SHP77 treated with DMSO at 0.1 percent for 48 hours (cell line): ENCODE measurements at places on chromosomes 11 and 22.

DNA sequence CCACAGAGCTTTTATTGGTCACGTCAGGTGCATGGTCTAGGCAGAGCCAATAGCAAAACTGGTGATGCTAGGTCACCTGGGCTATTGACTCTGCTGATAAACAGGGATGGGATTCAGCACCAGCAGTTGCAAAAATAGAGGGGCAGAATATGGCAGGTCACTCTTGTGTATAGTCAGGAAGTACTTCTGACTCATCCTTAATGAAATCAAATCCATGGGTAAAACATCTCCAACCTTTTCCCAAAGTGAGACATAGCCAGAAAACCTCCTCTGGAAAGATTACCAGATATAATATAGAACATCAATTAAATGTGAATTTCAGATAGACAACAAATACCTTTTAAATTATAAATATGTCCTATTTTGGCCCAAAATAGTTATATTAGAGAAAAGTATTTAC lies 383.2 kb downstream of the METTL15 start:
- no peak for DNase-seq

DNA sequence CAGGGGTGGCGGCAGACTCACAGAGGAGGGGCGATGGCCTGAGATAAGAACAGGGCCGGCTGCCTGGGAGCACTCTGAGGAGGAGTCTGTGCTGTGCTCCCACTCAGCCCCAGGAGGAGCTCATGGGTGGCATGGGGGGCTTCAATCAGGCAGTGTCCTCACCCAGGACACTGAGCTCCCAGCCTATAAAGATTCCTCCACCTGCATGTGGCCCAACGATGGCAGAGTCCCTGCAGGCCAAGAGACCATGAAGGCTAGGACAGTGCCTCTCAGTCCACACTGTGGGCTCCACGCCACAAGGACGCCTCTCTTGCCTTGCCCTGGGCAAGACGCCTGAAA lies 1.9 kb downstream of the CST6 start:
- DNase-seq: no peak

DNA sequence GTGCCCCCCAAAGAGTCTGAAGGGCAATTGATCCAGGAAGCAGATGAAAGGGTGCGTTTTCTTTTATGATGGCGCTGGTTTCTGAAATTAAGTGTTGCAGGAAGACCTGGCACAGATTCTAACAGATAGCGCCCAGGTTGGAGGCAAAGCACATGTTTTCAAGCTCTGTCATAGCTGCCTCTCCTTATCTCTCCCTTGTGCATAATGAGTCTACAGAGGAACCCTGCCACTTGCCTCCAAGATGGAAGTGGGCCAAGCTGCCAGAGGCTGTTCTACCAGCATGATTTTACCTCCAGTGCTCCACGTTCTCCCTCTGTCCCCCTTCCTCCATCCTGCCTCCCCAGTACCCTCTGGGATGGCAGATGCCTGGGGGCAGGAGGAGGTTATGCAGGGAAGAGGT lies 30.0 kb upstream of the TLCD5 start:
- no peak for DNase-seq

DNA sequence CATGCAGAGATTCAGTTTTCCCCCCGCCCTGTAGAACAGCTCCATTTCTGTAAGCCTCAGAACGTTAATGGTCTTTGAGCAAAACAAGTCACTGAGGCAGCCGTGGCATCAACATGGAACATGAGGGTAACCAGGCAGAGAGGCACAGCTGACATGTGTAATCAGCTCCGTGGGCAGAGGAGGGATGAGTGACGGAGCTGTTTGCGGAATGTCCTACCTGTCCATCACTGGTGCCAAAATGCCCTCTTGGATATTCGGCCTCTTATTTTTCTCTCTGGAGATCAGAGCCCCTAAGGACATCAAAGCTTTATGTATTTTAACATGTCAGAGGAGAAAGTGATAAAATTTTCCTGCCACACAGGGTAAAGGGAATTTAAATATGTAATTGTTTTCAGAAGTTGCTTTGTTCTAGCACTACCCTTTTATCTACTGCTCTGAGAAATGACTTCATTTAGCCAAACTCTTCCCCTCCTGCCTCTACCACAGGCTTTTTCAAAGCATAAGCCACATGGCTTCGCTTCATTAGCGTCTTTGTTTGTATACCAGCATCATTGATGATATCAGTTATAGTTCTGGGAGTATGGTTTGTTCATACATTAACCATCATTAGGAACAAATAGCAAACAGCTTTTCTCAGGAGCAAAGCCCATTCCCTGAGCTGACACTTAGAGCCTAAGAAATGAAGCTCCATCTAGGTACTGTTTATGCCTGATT lies 32.9 kb downstream of the C11orf71 start:
- DNase-seq: no peak

GRCh38 chr11:35486446-35486845 lies 39.0 kb downstream of the PAMR1 start:
- DNase-seq: no peak

DNA sequence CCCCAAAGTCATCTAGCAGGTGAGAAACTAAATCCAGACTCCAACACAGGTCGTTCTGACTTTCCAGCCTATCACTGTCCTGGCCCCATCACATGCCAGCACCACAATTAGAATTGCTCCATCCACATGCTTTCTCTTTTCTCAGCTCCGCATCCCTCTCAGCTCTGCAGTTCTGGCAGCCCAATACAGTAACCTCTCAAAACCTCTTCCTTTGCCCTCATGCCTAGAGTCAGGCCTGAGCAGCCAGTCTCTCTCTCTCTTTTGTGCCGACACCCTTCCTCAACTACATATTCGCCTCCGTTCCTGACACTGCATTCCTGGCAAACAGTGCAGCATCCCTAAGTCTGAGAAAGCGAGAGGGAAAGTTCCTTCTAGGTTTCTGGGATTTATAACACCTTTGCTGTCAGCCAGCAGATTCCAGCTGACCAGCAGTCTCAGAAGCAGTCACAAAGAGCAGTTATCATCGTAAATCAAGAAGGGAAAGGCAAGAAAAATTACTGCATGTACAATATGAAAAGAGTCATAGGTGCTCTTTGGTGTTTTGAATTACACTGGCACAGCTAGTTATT lies 258.0 kb downstream of the FAT3 start:
- peak; percentile 4 for DNase-seq

GRCh38 chr11:75302371-75302770 lies 49.1 kb downstream of the ARRB1 start:
- DNase-seq: no peak

GRCh38 chr22:45441138-45441537 lies 27.6 kb downstream of the RIBC2 start:
- DNase-seq: peak; percentile 49

- no peak for DNase-seq
Observed at GRCh38 chr11:119460582-119460981, 37.6 kb upstream of the THY1 start.

DNA sequence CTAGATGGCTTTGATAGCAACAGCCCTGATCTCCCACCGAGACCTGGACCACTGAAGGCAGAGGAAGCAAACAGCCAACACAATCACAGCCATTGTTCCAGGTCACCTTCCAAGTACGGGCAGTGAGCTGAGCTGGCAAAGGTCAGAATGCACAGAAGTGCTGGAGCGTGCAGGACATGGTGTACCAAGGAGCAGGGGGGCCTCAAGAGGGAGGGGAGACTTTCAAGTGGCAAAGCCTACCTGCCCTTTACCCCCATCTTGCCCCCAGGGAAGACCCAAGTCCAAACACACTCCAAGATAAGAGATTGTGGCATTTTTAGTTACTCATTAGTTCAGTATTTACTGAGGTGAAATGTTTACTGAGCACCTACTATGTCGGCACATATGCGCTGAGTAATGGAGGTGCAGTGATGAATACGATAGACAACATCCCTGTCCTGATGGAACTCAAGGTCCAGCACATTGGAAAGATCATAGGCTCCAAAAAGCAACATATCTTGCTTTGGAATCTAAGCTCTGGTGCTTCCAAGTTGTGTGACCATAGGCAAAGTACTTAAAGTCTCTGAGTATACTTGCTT lies 26.0 kb upstream of the TTC12 start:
- DNase-seq: no peak

DNA sequence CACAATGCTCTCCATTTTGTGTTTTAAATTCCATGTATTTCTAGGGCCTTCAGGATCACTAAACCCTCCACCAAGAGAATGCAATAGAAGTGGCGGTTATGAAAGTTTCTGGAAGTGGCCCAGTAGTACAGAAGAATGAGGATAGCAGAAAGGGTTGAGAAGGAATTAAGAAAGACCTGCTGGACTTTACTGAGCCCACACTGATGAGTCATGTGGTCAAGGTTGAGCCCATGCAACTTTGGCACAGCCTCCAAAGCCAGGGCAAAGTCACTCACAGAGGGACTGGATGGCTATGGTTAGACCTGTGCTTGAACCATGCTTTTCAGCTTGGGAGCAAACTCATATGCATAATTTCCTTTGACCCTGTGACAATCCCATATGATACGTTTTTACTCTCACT lies 102.9 kb upstream of the PLET1 start:
- DNase-seq: no peak

DNA sequence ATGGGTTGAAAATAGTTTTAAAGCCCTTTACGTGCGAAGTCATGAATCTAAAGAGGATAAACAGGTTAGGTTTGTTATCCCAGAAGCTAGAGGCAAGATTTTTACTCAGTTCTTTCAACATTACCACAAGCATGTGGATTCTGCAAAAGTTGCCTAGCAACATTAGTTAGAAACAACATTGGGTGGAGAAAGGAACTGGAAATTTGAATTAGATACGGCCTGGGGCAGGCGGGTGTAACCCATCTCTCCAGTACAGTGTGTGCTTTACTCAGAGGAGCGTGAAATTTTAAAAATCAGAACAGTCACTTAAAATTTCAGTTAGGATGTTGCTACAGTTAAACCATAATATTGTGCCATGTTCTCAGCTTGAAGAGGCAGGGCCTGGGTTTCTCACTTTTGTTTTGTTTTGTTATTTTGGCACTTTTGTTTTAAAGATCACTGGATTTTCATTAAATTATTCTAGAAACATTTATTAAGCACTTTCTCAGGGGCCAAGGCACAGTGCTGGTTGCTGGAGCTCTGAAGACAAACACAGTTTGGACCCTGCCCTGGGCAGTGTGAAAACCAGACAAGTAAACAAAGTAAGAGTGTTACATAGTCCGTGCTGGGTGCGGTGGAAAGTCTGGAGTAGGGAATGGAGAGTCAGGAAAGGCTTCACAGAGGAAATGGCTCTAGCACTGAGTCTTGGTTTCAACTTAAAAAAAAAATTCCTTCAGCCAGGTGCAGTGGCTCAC lies 4.4 kb upstream of the WEE1 start:
- no peak for DNase-seq
